ENCODE measurements at places on chromosomes 2 and 18. TPM values are rescaled to one million over a fixed set of nuclear protein-coding genes. Genes with fewer than 3 reads are reported as not detected.
A peak's percentile ranks its signal among the peaks of the same experiment; 100 is the strongest.

DNA sequence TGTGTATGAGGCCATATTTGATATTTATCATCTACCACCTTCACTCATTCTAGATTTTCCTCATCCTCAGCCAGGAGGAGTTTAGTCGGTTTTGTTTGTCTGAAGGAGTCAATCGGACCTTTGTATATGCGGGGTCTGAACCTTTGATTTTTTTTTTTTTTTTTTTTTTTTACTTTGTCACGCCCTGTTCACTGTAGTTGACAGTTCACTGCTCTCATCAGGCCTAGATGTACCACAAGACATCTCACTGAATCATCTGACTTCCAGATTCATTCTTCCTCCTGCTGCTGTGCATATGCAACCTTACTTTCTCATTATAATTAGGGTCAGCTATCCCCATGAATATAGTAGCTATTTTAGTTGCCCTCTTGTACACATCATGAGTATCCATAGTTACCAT is 133.2 kb downstream of the ARHGAP15 start:
- DNase-seq, result no peak
- peak overlapping the region; percentile 10 for H3K27ac ChIP-seq
- peaks cover 5% of the 10 kb centered on the region for H3K4me1 ChIP-seq
- H3K36me3 ChIP-seq, result peaks cover 7% of the 10 kb centered on the region
- H3K4me3 ChIP-seq, result no peak overlapping the region

GRCh38 chr2:157746234-157746950 is 117.7 kb upstream of the ACVR1C start:
- no peak for DNase-seq
- no peak overlapping the region for H3K27ac ChIP-seq
- H3K27me3 ChIP-seq, result no peaks in the 10 kb centered on the region
- H3K36me3 ChIP-seq, result no peaks in the 10 kb centered on the region

- H3K4me1 ChIP-seq, result peaks cover 3% of the 10 kb centered on the region
- H3K4me3 ChIP-seq, result no peak overlapping the region
- no peak overlapping the region for H3K27ac ChIP-seq
- DNase-seq, result no peak
- H3K27me3 ChIP-seq, result no peaks in the 10 kb centered on the region
Observed at GRCh38 chr2:7726989-7727388, 809.8 kb downstream of the RNF144A start.

DNA sequence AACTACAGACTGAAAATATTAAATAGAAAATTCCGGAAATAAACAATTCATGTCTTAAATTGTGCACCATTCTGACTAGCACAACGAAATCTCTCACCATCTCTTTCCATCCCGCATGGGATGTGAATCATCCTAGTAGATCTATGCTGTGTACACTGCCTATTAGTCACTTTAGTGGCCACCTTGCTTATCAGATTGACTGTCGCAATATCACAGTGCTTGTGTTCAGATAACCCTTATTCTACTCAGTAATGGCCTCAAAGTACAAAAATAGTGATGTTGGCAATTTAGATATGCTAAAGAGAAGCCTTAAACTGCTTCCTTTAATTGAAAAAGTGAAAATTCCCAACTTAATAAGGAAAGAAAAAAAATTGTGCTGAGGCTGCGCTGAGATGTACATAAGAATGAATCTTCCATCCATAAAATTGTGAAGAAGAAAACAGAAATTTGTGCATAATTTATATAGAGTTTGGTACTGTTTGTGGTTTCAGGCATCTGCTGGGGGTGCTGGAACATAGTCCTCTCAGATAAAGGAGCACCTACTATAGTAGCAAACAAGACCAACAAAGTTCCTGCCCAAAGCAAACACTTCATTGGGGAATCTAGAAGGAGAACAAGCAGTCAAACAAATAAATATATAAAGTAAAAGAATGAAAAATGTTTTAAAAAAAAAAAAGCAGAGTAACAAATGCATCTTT is 12.0 kb downstream of the PSMD1 start:
- no peak for DNase-seq
- peaks cover 62% of the 10 kb centered on the region for H3K36me3 ChIP-seq
- H3K4me1 ChIP-seq, result no peaks in the 10 kb centered on the region

DNA sequence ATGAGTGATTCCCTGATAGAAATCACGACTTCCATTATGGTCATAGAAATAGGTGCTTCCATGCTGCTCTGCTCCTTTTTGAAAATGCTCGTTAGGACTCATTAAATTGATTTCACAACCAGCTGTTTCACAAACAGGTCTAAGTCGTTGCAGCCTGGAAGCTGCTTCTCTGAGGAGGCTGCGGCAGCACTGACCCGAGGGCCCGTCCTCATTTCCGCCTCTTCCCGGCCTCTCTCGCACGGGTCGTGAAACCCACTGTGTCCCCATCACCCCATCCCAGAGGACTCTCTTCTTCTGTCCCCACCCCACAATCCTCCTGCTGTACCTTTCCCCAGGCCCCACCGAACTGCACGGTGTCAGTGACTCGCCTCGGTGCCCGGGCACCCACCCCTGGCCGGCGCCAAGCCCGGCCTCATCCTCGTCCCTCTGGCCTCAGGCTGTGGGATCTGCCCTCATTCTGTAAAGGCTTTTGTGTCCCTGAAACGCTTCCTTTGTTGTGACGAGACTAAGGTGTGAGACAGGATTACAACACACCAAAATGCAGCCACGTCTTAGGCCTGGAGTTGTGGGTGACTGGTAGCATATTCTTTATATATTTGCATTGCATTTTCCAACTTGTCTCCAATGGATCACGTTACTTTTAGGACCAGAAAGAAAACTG is 112.7 kb upstream of the CTDP1 start:
- H3K27me3 ChIP-seq, result no peaks in the 10 kb centered on the region
- H3K4me3 ChIP-seq, result no peak overlapping the region
- no peaks in the 10 kb centered on the region for H3K36me3 ChIP-seq

The RESP18 gene
- total RNA-seq, result not detected

DNA sequence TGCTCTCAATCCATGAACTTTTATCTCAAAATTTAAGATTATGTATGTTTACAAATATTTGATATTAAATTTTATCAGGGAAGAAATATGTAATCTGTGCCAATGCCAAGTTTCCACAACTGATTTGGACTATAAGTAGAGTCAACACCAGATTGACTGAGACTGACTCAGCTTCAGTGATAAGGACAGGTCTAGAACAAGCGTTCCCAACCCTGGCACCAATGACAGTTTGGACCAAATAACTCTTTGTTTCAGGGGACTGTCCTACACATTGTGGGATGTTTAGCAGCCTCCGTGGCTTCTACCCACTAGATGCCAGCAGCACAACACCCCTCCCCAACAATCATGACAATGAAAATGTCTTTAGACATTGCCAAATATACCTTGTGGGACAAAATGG is 165.3 kb downstream of the THADA start:
- H3K36me3 ChIP-seq, result no peaks in the 10 kb centered on the region
- DNase-seq, result no peak
- peaks cover 10% of the 10 kb centered on the region for H3K4me1 ChIP-seq
- H3K27me3 ChIP-seq, result no peaks in the 10 kb centered on the region

- H3K36me3 ChIP-seq, result peaks cover 4% of the 10 kb centered on the region
- H3K27ac ChIP-seq, result no peak overlapping the region
- no peaks in the 10 kb centered on the region for H3K4me1 ChIP-seq
- H3K4me3 ChIP-seq, result no peak overlapping the region
- DNase-seq, result no peak
- no peaks in the 10 kb centered on the region for H3K27me3 ChIP-seq
Observed at GRCh38 chr2:23844905-23845304, 82.0 kb downstream of the ATAD2B start.

DNA sequence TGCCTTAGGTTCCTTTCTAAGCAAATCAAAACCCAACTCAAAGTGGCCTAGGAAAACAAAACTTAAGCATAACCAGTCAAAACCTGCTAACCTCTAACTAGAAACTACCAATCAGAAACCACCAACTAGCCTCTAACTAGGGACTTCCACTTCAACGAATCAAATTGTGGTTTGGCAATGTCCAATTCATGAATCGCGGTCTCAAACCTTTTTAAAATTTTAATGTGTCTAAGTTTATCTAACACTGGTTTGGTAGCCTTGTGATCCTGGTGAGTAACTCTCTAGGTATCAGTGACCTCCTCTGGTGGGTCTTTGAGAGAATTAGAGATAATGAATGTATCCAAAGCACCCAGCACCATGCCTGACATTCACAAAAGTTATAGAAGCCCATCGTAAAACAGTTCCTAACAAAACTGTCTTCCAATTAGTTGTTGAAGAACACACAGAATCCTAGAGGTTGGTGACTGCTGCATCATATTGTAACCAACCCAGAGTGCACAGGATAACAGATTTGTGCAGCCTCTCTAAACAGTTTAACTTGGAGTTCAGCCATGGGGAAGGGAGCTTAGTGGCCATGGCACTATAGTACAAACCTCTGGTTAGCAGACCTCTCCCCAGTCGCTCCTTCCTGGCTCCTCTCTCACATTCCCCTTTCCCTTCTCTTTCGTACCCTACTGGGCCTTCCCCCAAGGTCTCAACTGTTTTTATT is 45.2 kb upstream of the B3GNT2 start:
- no peak for DNase-seq
- H3K27me3 ChIP-seq, result no peaks in the 10 kb centered on the region
- no peaks in the 10 kb centered on the region for H3K36me3 ChIP-seq
- H3K4me3 ChIP-seq, result no peak overlapping the region
- H3K4me1 ChIP-seq, result no peaks in the 10 kb centered on the region

- no peaks in the 10 kb centered on the region for H3K4me1 ChIP-seq
- H3K27me3 ChIP-seq, result no peaks in the 10 kb centered on the region
- H3K36me3 ChIP-seq, result no peaks in the 10 kb centered on the region
Observed at GRCh38 chr18:7727361-7728076, 160.4 kb downstream of the PTPRM start.

DNA sequence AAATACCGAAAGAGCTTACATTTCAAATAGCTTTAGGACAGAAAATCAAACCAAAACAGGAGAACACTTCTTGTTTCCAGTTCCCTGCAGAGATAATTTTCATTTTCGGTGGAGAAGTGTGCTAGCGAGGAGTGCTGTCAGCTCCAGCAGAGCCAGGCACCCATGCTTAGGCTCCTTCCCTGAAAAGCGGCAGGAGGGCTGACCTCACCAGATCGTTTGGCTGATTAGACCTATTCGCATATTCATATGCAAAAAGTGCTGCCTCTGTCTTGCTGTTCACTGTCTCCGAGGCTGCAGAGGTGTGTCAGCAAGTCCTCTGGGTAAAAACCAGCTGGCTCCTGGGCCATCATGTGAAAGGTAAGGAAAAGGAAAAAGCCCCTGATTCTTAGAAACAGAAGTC is 225.8 kb upstream of the COPS8 start:
- no peak for DNase-seq
- no peaks in the 10 kb centered on the region for H3K4me1 ChIP-seq
- H3K36me3 ChIP-seq, result no peaks in the 10 kb centered on the region
- H3K27ac ChIP-seq, result no peak overlapping the region
- H3K4me3 ChIP-seq, result no peak overlapping the region

DNA sequence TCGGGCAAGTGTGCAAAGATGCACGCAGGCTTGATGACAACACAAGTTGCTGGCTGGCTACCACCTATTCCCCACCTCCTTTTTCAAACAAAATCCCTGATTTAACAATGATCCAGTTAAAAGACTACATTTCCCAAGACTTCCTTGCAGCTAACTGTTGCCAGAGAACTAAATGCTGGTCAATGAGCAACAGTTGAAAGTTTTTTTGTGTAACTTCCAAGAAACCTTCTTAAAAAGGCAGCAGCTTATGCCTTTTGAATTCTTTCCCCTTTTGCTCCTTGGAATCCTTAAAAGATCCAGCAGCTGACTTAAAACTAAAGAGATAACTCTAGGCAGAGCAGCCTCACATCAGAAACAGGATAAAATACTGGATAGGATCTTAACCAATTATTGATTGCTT is 38.5 kb downstream of the NPHP1 start:
- no peaks in the 10 kb centered on the region for H3K4me1 ChIP-seq
- H3K36me3 ChIP-seq, result no peaks in the 10 kb centered on the region
- no peaks in the 10 kb centered on the region for H3K27me3 ChIP-seq
- no peak overlapping the region for H3K4me3 ChIP-seq
- H3K27ac ChIP-seq, result no peak overlapping the region

The TSPYL6 gene
- not detected for total RNA-seq

GRCh38 chr2:120988700-120989511 is 253.2 kb downstream of the GLI2 start:
- no peak overlapping the region for H3K4me3 ChIP-seq
- no peaks in the 10 kb centered on the region for H3K4me1 ChIP-seq
- no peaks in the 10 kb centered on the region for H3K27me3 ChIP-seq
- no peaks in the 10 kb centered on the region for H3K36me3 ChIP-seq
- no peak for DNase-seq
- no peak overlapping the region for H3K27ac ChIP-seq

The KCNG2 gene
- 0.19 TPM for total RNA-seq

- H3K4me3 ChIP-seq, result no peak overlapping the region
- no peak for DNase-seq
- H3K36me3 ChIP-seq, result no peaks in the 10 kb centered on the region
- H3K4me1 ChIP-seq, result no peaks in the 10 kb centered on the region
Observed at GRCh38 chr18:69216321-69216720, 184.4 kb upstream of the DOK6 start.

The SMAD2 gene
- total RNA-seq, result 132 TPM

- H3K27ac ChIP-seq, result no peak overlapping the region
- no peak overlapping the region for H3K4me3 ChIP-seq
- no peak for DNase-seq
- no peaks in the 10 kb centered on the region for H3K27me3 ChIP-seq
Observed at GRCh38 chr2:113240915-113241911, 37.5 kb downstream of the PAX8 start.

DNA sequence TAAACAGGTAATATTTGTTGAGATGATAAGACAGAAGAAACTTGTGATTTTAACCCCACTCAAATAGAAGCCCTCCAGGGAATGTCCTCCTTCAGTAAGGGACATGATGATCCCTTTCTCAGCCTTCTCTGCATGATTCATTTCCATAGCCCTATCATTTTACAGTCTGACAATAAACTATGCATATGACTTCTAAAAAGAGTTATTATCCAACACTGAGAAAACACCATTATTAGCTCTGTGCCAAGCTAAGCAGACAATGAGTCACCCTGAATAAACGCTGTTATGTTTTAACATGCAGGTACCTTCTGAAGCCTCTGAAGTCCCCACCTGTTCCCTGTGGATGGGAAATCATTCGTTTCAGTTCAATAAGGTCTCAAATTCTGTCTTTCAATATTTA is 54.7 kb downstream of the DTNB start:
- no peak for DNase-seq
- no peaks in the 10 kb centered on the region for H3K27me3 ChIP-seq
- no peak overlapping the region for H3K4me3 ChIP-seq
- H3K4me1 ChIP-seq, result no peaks in the 10 kb centered on the region
- H3K36me3 ChIP-seq, result peaks cover 3% of the 10 kb centered on the region

- H3K27ac ChIP-seq, result no peak overlapping the region
- no peak for DNase-seq
- H3K36me3 ChIP-seq, result no peaks in the 10 kb centered on the region
- H3K4me1 ChIP-seq, result no peaks in the 10 kb centered on the region
- H3K27me3 ChIP-seq, result no peaks in the 10 kb centered on the region
Observed at GRCh38 chr18:48153613-48154481, 223.4 kb upstream of the SMAD2 start.

GRCh38 chr2:229695961-229696360 is 18.4 kb downstream of the DNER start:
- no peak for DNase-seq
- no peak overlapping the region for H3K4me3 ChIP-seq
- H3K4me1 ChIP-seq, result no peaks in the 10 kb centered on the region
- no peak overlapping the region for H3K27ac ChIP-seq
